ENCODE measurements at places on chromosomes 4 and X.
A peak's percentile ranks its signal among the peaks of the same experiment; 100 is the strongest.

DNA sequence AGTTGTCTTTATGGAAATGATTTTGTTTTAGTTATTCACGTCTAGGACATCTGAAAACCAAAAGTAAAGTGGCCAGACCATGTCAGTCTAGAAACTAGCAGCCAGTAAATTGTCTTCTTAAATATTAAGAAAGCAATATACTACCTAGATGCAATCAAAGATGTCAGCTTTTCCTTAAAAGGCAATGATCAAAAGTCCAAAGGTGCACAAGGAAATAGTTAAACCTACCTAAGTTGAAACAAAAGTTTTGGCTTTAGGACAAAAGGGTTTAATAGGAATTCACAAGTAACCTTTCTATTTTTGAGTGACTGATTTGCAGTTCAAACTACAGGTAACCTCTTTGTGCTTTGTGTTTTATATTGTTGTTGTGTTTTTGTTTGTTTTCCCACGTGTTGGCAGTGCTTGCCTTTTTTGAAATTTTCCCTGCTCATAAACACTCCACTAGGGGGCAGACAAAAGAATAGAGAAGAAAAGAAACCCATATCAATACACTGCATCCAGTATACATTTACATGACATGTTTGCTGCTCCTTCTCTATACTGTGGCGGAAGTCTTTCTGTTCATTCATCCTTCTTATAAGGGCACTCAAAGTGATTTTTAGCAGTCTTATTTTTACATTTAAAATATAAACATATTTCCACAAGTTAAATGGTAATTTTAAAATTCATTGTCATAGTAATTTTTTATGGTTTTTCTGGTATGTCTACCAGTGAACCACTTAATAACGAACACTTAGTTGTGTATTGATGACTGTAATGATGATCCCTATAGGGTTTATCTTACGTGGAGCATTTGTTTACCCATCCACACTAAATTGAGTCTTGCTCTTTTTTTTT lies 62.7 kb downstream of the GAB1 start:
- no peak for DNase-seq

DNA sequence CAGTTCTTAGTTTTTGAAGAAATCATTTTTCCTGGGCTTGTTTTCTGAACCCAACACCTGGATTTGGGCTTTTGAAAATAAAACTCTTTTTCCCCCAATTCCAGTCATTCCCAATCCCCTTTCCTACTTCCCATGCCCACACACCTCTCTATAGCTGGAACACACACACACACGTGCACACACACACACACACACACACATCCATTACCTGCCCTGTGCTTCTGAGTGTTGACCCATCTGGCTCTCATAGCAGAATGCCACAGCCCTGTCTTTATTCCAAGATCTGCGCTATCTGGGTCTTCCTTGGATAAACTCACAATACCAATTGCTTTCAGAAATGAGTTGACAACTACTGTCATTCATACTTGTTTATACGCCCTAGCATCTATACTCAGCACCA lies 54.9 kb upstream of the C4orf54 start:
- DNase-seq = no peak

DNA sequence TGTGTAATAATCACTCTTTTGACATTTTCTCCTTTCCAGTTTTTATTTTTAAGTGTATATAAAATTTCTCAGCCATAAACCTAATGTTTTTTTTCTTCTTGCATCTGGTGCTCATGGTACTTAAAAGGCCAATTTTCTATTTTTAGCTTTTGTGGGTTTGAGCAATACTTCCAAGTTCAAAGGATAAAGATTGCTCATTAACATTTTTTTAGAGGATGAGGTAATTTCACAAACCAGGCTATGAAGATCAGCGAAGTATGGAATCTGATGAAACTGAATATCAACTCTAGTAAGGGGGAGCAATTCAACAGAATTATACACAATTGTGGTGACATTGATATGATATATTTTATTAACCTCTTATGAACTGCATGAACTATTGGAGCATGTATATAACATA lies 25.8 kb upstream of the KLHL34 start:
- peak; percentile 4 for DNase-seq

DNA sequence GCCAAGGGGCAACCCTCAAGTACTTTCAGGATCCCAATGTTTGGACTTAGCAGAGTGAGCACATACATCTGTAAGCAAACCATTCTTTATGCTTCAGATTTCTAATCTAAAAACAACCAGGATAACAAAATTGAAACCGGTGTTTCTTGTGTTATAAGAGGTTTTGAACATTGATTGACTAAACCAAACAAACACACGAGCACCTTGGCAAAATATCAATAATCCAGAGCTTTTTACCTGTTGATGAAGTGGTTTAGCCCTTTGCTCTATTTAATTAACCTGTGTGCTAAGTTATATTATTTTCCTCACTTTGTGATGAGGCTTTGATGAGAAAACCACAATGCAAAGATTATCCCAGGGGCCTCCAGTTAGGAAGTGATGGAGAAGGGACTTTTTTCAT lies 255.3 kb upstream of the CXXC4 start:
- DNase-seq = no peak

DNA sequence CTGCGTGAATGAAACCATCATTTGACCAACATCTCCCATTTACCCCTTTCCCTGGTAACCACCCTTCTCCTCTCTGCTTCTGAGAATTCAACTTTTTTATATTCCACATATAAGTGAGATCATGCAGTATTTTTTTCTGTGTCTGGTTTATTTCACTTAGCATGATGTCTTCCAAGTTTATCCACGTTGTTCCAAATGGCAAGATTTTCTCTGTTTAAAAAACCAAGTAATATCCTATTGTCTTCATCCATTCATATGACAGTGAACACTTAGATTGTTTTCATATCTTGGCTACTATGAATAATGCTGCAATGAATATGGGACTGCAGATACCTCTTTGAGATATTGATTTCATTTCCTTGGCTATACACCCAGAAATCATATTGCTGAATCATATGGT lies 362.4 kb upstream of the SLC7A11 start:
- no peak for DNase-seq

- peak; percentile 87 for DNase-seq
These were observed 413.8 kb downstream of the FAT4 start for GRCh38 chr4:125728568-125728967.

GRCh38 chr4:159608436-159608835 lies 505.6 kb downstream of the RAPGEF2 start:
- no peak for DNase-seq

- no peak for DNase-seq
These were observed 32.9 kb upstream of the ETNPPL start for GRCh38 chr4:108795733-108796132.

GRCh38 chrX:109842611-109843010 lies 109.6 kb upstream of the ACSL4 start:
- DNase-seq = no peak

- DNase-seq = no peak
These were observed 121.7 kb upstream of the ETNPPL start for GRCh38 chr4:108884596-108884995.

GRCh38 chr4:184599492-184600135 lies 49.6 kb downstream of the CASP3 start:
- DNase-seq = peak; percentile 60

Measured in GM04503 (cell line).